Lung (tissue), 17 donors: ENCODE measurements at places on chromosomes 12 and 14. TPM values are rescaled to one million over a fixed set of nuclear protein-coding genes. Genes with fewer than 3 reads are reported as not detected.
A peak's percentile ranks its signal among the peaks of the same experiment; 100 is the strongest.

RNF31 gene
- total RNA-seq: 82.4 TPM

KCNH3 gene
- total RNA-seq: 7.1 TPM

INHBE gene
- 0.12 TPM for total RNA-seq

ACOT6 gene
- not detected for total RNA-seq

KRT6C gene
- not detected for total RNA-seq

SLC38A4 gene
- 0.74 TPM for total RNA-seq

SLC25A29 gene
- 45.6 TPM for total RNA-seq

KLRB1 gene
- 3.5 TPM for total RNA-seq

GRCh38 chr14:75579338-75579864 lies 981 bp downstream of the FLVCR2 start:
- no peak for DNase-seq
- peaks cover 5% of the 10 kb centered on the region for H3K4me1 ChIP-seq
- peak overlapping the region; percentile 54 for H3K4me3 ChIP-seq
- no peaks in the 10 kb centered on the region for H3K27me3 ChIP-seq
- no peak overlapping the region for H3K27ac ChIP-seq

DNA sequence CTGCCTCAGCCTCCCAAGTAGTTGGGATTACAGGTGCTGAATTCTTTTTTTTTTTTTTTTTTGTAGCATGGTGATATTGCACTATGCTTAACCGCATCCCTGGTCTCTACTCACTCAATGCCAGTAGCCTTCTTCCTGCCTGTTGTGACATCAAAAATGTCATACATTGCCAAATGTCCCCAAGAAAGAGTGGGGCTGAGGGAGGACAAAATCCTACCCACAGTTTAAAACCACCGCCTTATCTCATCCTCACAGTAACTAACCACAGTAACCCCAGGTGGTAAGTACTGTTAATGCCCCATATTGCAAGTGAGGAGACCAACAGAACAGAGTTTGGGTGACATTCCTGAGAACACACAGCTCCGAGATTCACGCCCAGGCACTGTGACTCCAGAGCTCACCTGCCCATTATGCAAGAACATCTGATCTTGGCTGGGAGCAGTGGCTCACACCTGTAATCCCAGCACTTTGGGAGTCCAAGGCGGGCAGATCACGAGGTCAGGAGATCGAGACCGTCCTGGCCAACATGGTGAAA lies 19.6 kb downstream of the MORN3 start:
- no peak overlapping the region for H3K4me3 ChIP-seq
- no peak overlapping the region for H3K27ac ChIP-seq
- no peaks in the 10 kb centered on the region for H3K27me3 ChIP-seq
- no peak for DNase-seq
- H3K4me1 ChIP-seq: no peaks in the 10 kb centered on the region

GRCh38 chr12:26554332-26554731 lies 278.7 kb downstream of the ITPR2 start:
- H3K27me3 ChIP-seq: no peaks in the 10 kb centered on the region
- peaks cover 2% of the 10 kb centered on the region for H3K36me3 ChIP-seq
- H3K27ac ChIP-seq: no peak overlapping the region
- H3K4me3 ChIP-seq: no peak overlapping the region
- DNase-seq: no peak
- H3K4me1 ChIP-seq: no peaks in the 10 kb centered on the region

- no peaks in the 10 kb centered on the region for H3K36me3 ChIP-seq
- H3K27ac ChIP-seq: no peak overlapping the region
- no peaks in the 10 kb centered on the region for H3K4me1 ChIP-seq
- no peaks in the 10 kb centered on the region for H3K27me3 ChIP-seq
Observed at GRCh38 chr12:94740601-94741362, 90.4 kb upstream of the TMCC3 start.

GRCh38 chr14:53954551-53955228 lies 1.9 kb downstream of the BMP4 start:
- H3K4me1 ChIP-seq: peaks cover 7% of the 10 kb centered on the region
- H3K27ac ChIP-seq: peak overlapping the region; percentile 64
- no peaks in the 10 kb centered on the region for H3K27me3 ChIP-seq
- peak; percentile 69 for DNase-seq
- peak overlapping the region; percentile 40 for H3K4me3 ChIP-seq

DNA sequence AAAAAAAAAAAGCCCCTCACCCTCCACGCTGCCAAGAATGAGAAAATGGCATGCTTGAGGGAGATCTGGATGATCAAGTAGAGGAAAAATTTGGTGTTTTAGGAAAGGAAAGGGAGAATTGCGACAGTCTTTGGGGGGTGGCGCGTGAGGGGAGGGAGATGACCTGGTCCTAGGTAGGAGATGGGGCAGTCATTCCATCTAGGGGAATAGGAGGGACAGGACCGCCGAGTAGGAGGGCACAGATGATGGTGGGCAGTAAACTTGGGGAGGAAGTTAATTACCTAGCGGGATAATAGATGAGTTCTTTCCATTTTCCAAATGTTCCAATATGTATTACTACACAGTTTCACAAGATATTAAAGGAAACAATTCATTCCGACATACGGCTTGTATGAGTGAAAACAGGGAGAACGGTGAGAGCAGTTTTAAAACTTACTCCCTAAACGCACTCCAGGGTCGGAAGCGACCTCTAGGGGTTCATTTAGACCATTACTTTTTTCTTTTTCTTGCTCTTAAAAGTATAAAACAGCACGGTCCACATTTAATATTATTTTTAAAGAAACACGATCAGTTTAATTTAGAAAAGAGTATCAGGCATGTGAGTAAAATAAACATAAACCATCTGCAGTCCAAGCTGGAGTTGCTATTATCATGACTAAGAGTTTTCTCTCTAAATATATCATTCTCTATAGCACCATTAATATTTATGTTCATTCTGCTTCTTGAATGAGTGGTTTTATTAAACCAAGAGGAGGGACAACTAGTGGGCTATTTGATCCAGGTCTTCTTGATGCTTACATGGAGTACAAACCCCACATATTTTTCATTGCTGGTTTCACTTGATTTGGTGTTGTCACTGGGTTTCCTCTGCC lies 3.0 kb upstream of the FNTB start:
- H3K27ac ChIP-seq: no peak overlapping the region
- no peaks in the 10 kb centered on the region for H3K27me3 ChIP-seq
- no peak overlapping the region for H3K4me3 ChIP-seq
- peaks cover 4% of the 10 kb centered on the region for H3K4me1 ChIP-seq
- no peaks in the 10 kb centered on the region for H3K36me3 ChIP-seq
- DNase-seq: peak; percentile 83

DNA sequence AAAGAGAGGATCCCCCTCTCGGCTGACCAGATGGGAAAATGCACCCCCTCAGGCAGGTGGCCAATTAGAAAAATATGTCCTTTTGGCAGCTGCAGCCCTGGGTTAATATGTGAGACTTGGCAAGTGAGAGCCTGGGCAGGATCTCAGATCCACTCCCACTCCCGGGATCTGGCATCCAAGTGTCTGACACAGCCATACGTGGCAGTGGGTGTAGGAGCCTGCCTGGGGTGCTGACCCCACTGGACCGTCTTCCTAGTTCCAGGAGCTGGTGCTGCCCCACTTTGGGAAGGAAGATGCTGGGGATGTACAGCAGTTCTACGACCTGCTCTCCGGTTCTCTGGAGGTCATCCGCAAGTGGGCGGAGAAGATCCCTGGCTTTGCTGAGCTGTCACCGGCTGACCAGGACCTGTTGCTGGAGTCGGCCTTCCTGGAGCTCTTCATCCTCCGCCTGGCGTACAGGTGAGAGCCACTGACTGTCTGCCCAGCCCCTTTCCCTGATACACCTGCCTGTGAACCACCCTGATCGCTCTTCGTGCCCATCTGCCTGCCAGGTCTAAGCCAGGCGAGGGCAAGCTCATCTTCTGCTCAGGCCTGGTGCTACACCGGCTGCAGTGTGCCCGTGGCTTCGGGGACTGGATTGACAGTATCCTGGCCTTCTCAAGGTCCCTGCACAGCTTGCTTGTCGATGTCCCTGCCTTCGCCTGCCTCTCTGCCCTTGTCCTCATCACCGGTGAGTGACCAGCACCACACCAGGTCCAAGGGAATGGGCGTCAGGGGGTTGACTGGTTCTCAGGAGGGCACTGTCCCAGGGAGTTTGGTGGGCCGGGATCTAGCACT lies 5.8 kb downstream of the NR4A1 start:
- DNase-seq: no peak
- H3K36me3 ChIP-seq: peaks cover 3% of the 10 kb centered on the region
- peaks cover 5% of the 10 kb centered on the region for H3K4me1 ChIP-seq
- H3K27ac ChIP-seq: no peak overlapping the region
- H3K27me3 ChIP-seq: no peaks in the 10 kb centered on the region
- H3K4me3 ChIP-seq: no peak overlapping the region

DNA sequence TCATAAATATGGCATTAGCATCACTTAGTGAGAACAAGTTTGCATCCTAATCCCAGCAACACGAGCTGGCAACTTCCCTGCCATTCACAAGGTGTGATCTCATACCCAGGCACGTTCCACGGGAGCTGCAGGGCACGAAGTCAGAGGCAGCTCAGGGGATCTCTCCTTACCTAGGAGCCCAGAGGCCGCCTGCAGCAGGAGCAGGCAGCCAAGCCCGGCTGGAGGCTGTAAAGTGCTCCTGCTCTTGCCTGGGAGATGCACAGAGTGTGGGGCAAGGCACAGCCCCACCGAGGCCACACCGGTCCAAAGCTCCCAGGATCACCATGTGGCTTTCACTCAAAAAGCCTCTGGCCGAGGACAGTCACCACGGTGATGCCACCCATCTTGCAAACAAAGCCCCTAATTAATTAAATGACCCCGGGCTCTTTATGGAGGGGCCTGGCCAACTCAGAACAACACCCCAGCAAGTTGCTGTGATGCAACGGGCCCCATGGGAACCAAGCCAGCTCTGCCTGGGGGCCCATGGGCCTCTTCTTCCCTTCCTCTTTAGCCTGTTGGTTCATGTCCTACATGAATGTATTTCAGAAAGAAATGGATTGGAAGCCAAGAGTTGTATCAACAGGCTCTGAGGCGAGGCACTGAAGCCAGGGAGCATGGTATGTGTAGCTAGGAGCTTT lies 26.5 kb downstream of the NUAK1 start:
- H3K4me3 ChIP-seq: no peak overlapping the region
- no peak for DNase-seq
- H3K36me3 ChIP-seq: no peaks in the 10 kb centered on the region
- no peaks in the 10 kb centered on the region for H3K27me3 ChIP-seq

DNA sequence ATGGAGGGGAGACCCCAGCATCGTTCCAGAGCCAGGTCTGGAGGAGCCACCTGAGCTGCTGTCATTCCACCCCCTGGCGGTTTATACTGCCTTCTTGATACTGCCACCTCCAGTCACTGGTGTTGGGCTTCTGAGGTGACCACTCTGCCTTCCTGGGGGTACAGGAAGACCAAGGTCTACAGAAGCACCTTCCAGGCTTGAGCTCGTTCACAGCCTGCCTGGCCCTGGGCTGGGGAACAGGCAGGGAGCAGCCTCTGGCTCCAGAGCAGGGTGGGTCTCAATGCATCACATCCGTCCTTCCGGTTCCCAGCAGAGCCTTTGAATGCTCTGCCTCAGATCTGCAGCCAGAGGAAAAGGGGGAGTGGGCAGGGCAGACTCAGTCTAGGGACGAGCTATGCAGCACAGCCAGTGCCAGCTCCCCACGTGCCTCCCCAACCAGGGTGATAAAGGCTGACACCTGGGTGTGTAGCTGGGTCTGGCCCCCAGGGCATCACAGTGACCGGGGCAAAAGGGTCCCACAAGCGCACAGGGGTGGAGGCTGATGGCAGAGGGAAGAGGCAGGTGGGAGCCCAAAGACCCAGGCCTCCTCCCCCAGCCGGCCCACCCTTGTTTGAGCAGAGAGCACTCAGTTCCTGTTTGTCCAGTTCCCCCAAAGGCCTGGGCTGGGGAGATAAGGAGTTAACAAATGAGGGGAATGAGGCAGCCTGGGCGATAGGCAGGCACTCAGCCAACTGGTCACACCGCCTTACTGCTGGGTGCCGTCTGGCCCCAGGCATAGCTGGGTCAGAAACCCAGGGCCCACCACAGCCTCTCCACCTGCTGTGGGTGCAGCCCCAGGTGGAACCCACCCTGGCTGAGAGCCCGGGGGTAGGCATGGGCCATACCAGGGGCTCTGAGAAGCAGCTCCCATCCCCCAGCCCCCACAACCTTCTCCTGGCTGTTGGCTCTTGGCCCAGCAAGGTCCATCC lies 17.1 kb downstream of the DEGS2 start:
- no peak overlapping the region for H3K4me3 ChIP-seq
- no peaks in the 10 kb centered on the region for H3K27me3 ChIP-seq
- peaks cover 31% of the 10 kb centered on the region for H3K4me1 ChIP-seq
- H3K36me3 ChIP-seq: peaks cover 24% of the 10 kb centered on the region
- peak overlapping the region; percentile 90 for H3K27ac ChIP-seq

DNA sequence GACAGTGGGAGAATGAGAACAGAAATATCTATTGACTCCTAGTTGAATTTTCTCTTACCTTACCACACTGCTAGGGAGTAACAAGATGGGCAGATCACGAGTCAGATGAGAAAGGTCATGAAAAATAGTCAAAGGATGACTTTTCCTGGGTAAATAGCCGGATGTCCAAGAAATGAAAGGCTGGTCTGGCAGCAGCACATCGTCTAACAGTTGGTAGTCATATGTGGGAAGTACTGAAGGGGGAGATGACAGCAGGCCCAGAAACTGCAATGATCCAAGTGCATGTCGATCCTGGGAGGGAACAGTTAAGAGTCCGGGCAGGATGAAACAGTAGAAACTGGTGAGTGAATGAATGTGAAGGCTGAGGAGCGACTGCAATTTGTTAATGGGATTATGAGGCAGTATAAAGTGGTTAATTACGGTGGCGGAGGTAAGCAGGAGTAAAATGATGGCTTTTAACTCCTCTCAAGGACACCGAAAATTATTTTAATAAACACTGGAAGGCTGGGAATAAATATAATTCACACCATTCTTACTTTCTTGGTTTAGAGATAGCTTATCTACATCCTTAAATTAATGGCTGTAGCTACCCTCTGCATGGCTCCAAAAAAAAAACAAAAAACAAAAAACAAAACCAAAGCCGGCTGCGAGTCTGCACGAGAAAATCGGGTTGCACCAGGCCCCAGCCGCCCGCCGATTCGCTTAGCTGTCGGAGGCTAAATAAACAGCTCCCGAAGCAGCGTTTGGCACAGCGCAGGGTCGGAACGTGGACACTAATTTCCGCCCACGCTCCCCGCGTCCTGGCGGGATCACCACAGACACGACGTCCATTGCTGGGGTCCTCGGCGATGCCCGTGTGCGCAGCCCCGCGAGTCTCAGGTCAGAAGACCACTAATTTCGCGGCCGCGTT lies 1.0 kb upstream of the ERC1 start:
- H3K4me3 ChIP-seq: peak overlapping the region; percentile 70
- DNase-seq: peak; percentile 78
- H3K27ac ChIP-seq: peak overlapping the region; percentile 99
- no peaks in the 10 kb centered on the region for H3K27me3 ChIP-seq

DNA sequence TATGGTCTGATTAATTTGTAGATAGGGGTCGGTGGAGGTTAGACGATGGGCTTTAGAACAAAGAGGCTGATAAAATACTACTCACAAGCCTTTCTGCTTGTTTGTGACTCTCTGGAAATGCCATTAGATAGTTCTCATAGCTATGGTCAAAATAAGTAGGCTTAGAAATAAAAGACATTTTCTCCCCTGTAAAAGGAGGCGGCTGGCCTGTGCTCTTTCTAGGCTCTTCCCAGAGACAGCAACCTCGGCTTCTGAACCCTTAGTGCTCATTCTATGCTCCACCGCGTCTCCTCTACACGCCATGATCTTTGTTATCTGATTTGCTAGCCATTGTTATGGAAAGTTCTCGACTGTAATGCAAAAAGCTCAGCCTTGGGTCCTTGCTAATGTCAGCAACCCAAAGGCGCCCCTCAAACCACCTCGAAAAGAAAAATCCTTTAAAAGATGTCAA lies 64.5 kb downstream of the CRADD start:
- DNase-seq: no peak
- no peaks in the 10 kb centered on the region for H3K36me3 ChIP-seq
- H3K27ac ChIP-seq: peak overlapping the region; percentile 98
- peak overlapping the region; percentile 55 for H3K4me3 ChIP-seq

- H3K27ac ChIP-seq: peak overlapping the region; percentile 45
- no peak overlapping the region for H3K4me3 ChIP-seq
- H3K36me3 ChIP-seq: no peaks in the 10 kb centered on the region
- no peaks in the 10 kb centered on the region for H3K27me3 ChIP-seq
- H3K4me1 ChIP-seq: peaks cover 44% of the 10 kb centered on the region
Observed at GRCh38 chr14:68665131-68665530, 127.7 kb downstream of the ZFP36L1 start.
